ENCODE measurements at places on chromosomes 7 and 10. TPM values are rescaled to one million over a fixed set of nuclear protein-coding genes. Genes with fewer than 3 reads are reported as not detected.

- no peaks in the 10 kb centered on the region for H3K27me3 ChIP-seq
- peaks cover 16% of the 10 kb centered on the region for H3K4me1 ChIP-seq
- peak overlapping the region; percentile 86 for H3K27ac ChIP-seq
- H3K4me3 ChIP-seq: no peak overlapping the region
- peaks cover 16% of the 10 kb centered on the region for H3K36me3 ChIP-seq
Measured at GRCh38 chr10:72008096-72008981, 44.1 kb downstream of the CHST3 start.

- H3K36me3 ChIP-seq: no peaks in the 10 kb centered on the region
- peak overlapping the region; percentile 30 for H3K27ac ChIP-seq
- peaks cover 5% of the 10 kb centered on the region for H3K4me1 ChIP-seq
- no peak overlapping the region for H3K4me3 ChIP-seq
Measured at GRCh38 chr10:76251841-76252671, 820.6 kb downstream of the LRMDA start.

- no peaks in the 10 kb centered on the region for H3K36me3 ChIP-seq
- peak overlapping the region; percentile 80 for H3K27ac ChIP-seq
- no peaks in the 10 kb centered on the region for H3K27me3 ChIP-seq
- peaks cover 12% of the 10 kb centered on the region for H3K4me1 ChIP-seq
- DNase-seq: peak; percentile 83
Measured at GRCh38 chr7:149495785-149496641, 1.6 kb downstream of the ZNF746 start.

The RNF148 gene
- 2.1 TPM for total RNA-seq

- H3K4me1 ChIP-seq: no peaks in the 10 kb centered on the region
- H3K36me3 ChIP-seq: peaks cover 51% of the 10 kb centered on the region
- H3K27ac ChIP-seq: no peak overlapping the region
- H3K4me3 ChIP-seq: no peak overlapping the region
Measured at GRCh38 chr7:1447551-1448244, 11.6 kb downstream of the MICALL2 start.

- H3K36me3 ChIP-seq: no peaks in the 10 kb centered on the region
- DNase-seq: no peak
- H3K4me3 ChIP-seq: no peak overlapping the region
- H3K27me3 ChIP-seq: no peaks in the 10 kb centered on the region
Measured at GRCh38 chr10:58599927-58600553, 87.4 kb downstream of the BICC1 start.

The TMEM184A gene
- 9.7 TPM for total RNA-seq

- no peak overlapping the region for H3K4me3 ChIP-seq
- H3K36me3 ChIP-seq: no peaks in the 10 kb centered on the region
- H3K27ac ChIP-seq: no peak overlapping the region
- H3K27me3 ChIP-seq: no peaks in the 10 kb centered on the region
- no peaks in the 10 kb centered on the region for H3K4me1 ChIP-seq
Measured at GRCh38 chr10:45152726-45153125, 152.0 kb downstream of the ZNF22 start.

The APBB1IP gene
- total RNA-seq: 50.0 TPM

GRCh38 chr7:134427896-134428295, 31.0 kb downstream of the AKR1B1 start:
- no peak overlapping the region for H3K27ac ChIP-seq
- H3K4me3 ChIP-seq: no peak overlapping the region
- H3K36me3 ChIP-seq: no peaks in the 10 kb centered on the region
- no peak for DNase-seq
- H3K4me1 ChIP-seq: no peaks in the 10 kb centered on the region

The IRF5 gene
- 18.2 TPM for total RNA-seq

GRCh38 chr7:92872701-92873100, 36.3 kb upstream of the CDK6 start:
- no peak overlapping the region for H3K4me3 ChIP-seq
- H3K36me3 ChIP-seq: no peaks in the 10 kb centered on the region
- H3K27ac ChIP-seq: no peak overlapping the region
- H3K27me3 ChIP-seq: no peaks in the 10 kb centered on the region

DNA sequence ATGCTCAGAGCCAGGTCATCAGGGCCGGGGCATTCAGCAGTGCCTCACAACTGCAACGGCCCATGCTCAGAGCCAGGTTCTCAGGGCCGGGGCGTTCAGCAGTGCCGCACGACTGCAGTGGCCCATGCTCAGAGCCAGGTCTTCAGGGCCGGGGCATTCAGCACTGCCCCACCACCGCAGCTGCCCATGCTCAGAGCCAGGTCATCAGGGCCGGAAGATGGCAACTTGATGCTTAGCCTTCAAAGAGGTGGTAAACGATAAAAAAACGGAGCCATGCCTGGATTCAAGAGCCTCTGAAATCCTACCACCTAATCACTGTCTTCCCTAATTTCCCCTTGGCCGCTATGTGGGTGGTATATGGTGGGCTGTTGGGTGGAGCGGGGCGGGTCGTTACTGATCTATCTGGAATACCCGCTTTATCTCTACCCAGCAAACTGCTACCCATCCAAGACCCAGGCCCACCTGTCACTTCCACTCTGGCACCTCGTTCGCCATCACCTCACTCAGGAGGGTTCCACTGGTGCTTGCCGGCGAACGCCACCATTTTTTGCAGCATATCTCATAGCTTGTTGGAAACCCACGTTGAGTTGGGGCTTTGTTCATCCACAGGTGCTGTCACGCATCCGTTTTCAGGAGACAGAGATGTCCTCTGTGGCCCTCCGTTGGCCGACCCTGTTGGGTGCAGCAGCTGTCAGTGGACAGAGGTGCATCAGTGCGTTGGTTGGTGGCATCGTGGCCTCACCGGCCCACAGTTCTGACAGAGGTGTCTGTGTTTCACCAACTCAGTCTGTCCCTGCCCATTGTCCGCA, 221.1 kb downstream of the EBF3 start:
- no peaks in the 10 kb centered on the region for H3K4me1 ChIP-seq
- H3K4me3 ChIP-seq: no peak overlapping the region
- H3K27me3 ChIP-seq: no peaks in the 10 kb centered on the region

The TMEM270 gene
- total RNA-seq: not detected

GRCh38 chr7:122070062-122070461, 74.0 kb downstream of the AASS start:
- H3K27me3 ChIP-seq: no peaks in the 10 kb centered on the region
- no peak overlapping the region for H3K27ac ChIP-seq
- no peaks in the 10 kb centered on the region for H3K4me1 ChIP-seq
- DNase-seq: no peak
- peaks cover 12% of the 10 kb centered on the region for H3K36me3 ChIP-seq
- H3K4me3 ChIP-seq: no peak overlapping the region

GRCh38 chr7:74015670-74016069, 12.3 kb upstream of the ELN start:
- no peak overlapping the region for H3K27ac ChIP-seq
- H3K4me3 ChIP-seq: no peak overlapping the region
- no peaks in the 10 kb centered on the region for H3K36me3 ChIP-seq
- no peaks in the 10 kb centered on the region for H3K4me1 ChIP-seq
- H3K27me3 ChIP-seq: no peaks in the 10 kb centered on the region

The BEND7 gene
- 21.2 TPM for total RNA-seq

DNA sequence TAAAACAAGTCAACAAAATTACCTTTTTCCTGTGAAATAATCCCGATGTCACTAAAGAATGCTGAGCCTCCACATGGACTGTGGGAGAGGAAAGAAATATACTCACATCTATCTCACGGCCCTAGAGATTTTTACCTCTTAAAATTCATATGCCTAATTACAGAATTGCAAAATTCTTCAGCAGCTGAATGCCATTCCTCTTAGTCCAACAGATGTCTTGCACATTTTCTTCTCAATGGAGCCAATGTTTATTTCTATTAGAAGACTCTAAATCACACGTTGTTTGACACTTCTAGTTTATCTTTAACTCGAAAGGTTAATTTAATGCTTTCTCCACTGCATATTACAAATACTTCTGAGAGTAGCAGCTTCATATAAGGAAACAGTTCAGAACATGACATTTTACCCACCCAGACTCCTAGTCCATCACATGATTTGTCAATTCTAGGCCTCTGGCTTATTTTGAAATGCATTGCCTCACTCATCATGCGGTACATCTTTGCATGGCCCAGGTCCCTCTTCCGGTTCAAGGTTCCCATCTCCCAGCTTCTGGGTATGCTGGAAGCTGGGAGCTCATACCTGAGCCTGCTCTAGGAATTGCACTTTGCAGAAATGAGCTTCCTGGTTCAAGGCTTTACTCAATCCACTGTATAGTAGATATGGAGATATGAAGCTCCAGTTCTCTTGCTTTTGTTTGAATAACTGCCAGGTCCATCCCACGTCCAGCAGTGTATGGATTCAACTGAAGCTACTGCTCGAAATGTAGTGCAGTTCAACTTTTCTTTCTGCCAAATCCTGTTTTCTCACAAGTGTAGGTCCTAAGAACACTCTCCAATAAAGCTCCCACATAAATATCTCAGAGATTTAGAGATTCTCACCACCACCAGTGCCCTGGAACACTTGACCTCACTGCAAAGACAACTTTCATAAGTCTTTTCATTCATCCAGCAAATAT, 306.2 kb downstream of the GPR37 start:
- H3K27ac ChIP-seq: no peak overlapping the region
- no peaks in the 10 kb centered on the region for H3K4me1 ChIP-seq
- DNase-seq: no peak

The HMX3 gene
- total RNA-seq: not detected

- no peak overlapping the region for H3K27ac ChIP-seq
- no peaks in the 10 kb centered on the region for H3K27me3 ChIP-seq
- no peaks in the 10 kb centered on the region for H3K36me3 ChIP-seq
- H3K4me3 ChIP-seq: no peak overlapping the region
- H3K4me1 ChIP-seq: no peaks in the 10 kb centered on the region
Measured at GRCh38 chr7:44208085-44208484, 7.3 kb downstream of the YKT6 start.

- H3K4me3 ChIP-seq: no peak overlapping the region
- no peak for DNase-seq
- peaks cover 40% of the 10 kb centered on the region for H3K4me1 ChIP-seq
- no peaks in the 10 kb centered on the region for H3K27me3 ChIP-seq
- no peak overlapping the region for H3K27ac ChIP-seq
- H3K36me3 ChIP-seq: no peaks in the 10 kb centered on the region
Measured at GRCh38 chr7:47605816-47606575, 24.1 kb upstream of the TNS3 start.

The XRCC2 gene
- 3.5 TPM for total RNA-seq

DNA sequence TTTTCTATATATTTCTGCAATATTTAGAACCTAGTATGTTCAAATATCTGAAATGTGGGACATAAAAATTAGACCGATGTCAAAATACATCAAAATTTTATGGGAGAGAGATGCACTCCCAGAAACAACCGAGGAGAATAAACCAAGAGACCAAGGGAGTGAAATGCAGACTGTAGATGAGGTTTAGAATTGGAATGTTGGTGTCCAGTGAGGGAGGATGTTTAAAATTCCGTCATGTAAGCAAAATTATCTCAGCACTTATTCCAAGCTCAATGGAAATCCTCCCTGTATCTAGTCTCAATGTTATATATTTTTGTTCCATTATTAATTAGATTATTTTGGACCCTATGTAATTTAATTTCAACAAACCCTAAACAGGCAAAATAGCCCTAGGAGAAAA, 61.9 kb upstream of the MAGI2 start:
- DNase-seq: no peak
- no peaks in the 10 kb centered on the region for H3K27me3 ChIP-seq
- H3K27ac ChIP-seq: no peak overlapping the region
- no peaks in the 10 kb centered on the region for H3K36me3 ChIP-seq

The BICC1 gene
- 10.9 TPM for total RNA-seq

The PRKG1 gene
- total RNA-seq: 29.0 TPM

The CALHM3 gene
- 0.16 TPM for total RNA-seq

The SEMA3A gene
- 6.1 TPM for total RNA-seq

DNA sequence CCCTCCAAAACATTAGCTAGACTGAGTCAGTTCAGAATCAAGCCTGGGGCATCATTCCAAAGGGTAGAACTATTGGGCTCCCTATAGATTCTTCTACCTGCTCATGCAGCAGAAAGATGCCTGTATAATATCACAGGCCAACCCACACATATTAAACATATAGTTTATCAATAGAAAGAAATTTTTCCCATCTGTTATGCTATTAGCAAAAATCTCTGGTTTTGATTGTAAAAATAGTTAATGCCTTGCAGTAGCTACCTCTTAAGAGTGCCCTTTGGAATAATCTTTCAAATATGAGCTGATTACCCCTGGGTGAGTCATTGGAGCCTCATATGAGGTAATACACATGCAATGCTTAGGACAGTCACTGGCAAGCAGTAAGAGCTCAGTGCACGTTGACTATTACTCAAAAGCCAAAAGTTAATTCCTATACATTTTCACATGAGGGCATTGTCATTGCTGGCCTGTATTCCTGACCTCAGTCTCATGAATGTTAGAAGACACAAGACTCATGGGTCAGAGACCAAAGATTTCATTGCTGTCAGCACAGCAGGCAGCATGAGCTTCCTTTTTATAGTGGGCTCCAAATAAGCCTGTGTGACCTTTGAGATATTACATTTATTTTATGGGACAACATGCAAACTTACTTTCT, 180.0 kb downstream of the FGFR2 start:
- no peaks in the 10 kb centered on the region for H3K4me1 ChIP-seq
- no peak overlapping the region for H3K4me3 ChIP-seq
- H3K36me3 ChIP-seq: no peaks in the 10 kb centered on the region
- H3K27ac ChIP-seq: no peak overlapping the region
- no peaks in the 10 kb centered on the region for H3K27me3 ChIP-seq
- DNase-seq: no peak

The SMKR1 gene
- total RNA-seq: 1.0 TPM

The AGR3 gene
- total RNA-seq: 115 TPM

DNA sequence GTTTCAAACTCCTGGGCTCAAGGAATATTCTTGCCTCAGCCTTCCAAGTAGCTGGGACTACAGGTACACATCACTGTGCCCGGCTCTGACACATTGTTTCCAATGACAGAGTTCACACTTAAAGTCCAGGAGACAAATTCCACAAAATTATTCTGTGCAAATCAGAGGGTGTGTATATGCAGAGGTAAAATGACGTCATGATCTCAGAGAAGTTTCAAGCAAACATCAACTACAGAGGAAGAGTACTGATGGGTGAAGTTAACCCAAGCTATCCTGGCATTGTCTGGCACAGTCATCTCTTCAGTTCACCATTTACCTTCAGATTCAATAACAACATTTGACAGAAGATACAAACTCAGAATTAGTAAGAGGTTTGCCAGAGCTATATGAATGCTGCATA, 388.9 kb downstream of the HPSE2 start:
- no peak for DNase-seq
- H3K27ac ChIP-seq: no peak overlapping the region
- H3K4me3 ChIP-seq: no peak overlapping the region
- H3K36me3 ChIP-seq: no peaks in the 10 kb centered on the region
- H3K27me3 ChIP-seq: no peaks in the 10 kb centered on the region

DNA sequence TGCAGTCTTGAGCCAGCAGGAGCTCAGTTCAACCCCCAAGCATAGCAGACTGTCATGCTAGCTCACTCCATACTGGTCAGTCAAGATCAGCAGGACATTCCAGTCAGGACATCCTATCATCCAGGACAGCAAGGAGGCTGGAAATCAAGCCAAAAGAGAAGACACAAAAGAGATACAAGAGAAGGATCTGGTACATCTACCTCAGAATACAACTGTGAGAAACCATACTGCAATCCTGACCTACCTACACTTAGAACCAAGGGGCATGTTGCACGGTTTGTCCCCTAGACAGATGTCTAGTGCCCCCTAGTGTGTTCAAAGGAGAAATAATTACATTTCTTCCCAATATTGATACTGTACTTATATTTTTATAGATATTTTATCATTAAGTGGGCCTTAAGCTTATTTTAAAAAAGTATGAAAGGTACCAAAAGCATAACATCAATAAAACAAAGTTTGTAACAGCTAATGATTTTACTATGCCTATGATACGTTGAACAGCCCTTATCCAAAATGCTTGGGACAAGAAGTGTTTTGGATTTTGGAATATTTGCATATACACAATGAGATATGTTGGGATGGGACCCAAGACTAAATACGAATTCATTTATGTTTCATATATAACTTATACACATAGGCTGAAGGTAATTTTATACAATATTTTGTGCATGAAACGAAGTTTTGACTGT, 26.7 kb downstream of the ERCC6 start:
- DNase-seq: no peak
- no peak overlapping the region for H3K27ac ChIP-seq
- no peaks in the 10 kb centered on the region for H3K4me1 ChIP-seq
- no peaks in the 10 kb centered on the region for H3K36me3 ChIP-seq
- H3K27me3 ChIP-seq: no peaks in the 10 kb centered on the region
